Kidney glomerular epithelial cell (primary cell): ENCODE measurements at places on chromosomes 1 and 21.

- DNase-seq, result no peak
Observed at GRCh38 chr1:185350027-185350442, 33.0 kb upstream of the IVNS1ABP start.

DNA sequence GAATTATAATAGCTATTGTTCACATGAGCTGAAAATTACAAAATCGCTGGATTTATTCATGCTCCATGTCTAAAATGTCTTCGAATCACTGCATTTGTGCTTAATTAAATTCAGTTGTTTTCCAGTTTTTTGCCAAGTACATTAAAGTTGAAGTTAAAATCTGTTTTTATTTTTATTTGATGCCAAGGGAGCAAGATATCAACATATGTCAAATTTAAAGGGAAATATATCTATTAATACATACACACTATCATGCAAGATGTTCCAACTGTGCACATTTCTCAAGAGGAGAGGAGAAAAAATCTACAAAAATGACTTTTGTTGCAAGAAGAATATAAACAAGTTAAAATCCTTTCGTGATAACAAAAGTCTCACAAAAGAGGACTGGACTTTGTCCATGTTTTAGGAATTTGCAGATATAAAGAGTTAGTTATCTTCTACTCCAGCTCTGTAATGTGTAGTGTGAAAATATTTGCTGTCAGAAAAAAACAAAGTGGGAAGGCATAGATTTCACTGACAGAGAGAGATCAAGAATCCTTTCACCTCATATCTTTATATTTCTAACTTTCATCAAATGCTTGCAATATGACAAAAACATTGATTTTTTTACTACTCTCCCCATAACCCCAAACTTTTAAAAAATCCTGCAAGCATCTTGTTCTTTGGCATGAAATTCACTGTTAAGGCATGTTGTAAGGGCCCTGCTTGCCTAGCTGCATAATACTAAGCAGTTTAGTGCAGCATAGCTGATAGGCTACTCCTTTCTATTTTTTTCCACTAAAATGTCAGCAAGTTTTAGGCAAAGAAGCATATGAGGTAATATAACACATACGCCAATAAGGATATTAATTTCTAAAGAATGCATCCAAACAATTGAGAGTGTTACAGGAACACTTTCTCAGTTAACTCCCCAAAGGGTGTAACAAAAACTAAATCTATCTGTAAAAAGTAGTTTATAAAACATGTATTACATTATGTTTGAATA, 340.2 kb upstream of the ADAMTS5 start:
- DNase-seq, result no peak

GRCh38 chr1:167555971-167556714, 2.6 kb upstream of the CREG1 start:
- DNase-seq, result peak; percentile 51

GRCh38 chr1:901108-901859, 22.4 kb upstream of the SAMD11 start:
- DNase-seq, result no peak

GRCh38 chr1:161260376-161261260, 2.1 kb downstream of the PCP4L1 start:
- no peak for DNase-seq

DNA sequence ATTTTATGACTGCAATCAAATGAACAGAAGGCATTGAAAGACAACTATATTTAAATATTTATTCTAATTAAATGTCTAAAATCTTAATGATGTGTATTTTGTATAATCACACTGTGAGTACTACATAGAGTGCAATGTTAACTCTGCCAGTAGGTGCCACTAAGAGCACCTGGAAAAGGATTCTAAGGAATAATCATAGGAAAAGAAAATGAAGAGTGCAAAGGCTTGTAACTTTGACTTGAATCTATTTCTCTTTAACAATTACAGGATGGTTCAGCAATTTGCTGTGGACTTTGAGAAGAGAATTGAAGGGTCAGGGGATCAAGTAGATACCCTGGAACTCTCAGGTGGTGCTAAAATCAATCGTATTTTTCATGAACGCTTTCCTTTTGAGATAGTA, 200.4 kb downstream of the DNM3 start:
- DNase-seq, result peak; percentile 11

DNA sequence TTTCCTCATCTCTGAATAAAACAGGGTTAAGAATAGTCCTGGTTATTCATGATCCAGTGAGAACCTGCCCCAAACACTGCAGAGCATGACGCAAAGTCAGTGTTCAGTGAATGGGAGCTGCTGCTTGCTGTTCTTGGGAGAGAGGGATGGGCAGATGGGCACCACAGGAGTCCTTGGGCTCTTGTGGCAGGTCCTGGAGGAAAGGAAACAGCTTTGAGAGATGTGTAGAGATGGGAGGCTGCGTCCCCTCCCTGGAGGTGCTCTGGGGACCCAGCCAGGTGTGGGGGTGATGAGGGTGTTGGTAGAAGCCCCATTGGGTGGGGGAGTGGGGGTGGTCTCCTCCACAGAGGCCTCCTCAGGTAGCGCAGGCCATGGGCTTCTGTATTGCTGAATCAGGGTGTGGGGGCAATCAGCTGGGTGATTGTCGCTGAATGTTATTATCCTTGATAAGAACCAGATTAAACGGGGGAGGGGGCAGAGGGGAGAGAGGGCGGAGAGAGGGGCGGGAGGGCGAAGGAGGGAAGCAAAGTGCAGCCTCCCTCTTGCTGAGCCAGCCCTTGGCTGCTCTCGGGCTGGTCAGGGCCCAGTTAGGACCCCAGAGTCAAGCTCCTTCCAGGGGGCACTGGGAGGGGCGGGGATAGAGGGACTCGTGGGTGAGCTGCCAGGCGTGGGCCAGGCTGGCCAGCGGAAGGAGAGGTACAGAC, 22.9 kb upstream of the CASZ1 start:
- DNase-seq, result no peak

- DNase-seq, result no peak
Observed at GRCh38 chr1:172431721-172432192, 11.3 kb downstream of the C1orf105 start.
